ENCODE measurements at places on chromosomes 6 and 20.

DNA sequence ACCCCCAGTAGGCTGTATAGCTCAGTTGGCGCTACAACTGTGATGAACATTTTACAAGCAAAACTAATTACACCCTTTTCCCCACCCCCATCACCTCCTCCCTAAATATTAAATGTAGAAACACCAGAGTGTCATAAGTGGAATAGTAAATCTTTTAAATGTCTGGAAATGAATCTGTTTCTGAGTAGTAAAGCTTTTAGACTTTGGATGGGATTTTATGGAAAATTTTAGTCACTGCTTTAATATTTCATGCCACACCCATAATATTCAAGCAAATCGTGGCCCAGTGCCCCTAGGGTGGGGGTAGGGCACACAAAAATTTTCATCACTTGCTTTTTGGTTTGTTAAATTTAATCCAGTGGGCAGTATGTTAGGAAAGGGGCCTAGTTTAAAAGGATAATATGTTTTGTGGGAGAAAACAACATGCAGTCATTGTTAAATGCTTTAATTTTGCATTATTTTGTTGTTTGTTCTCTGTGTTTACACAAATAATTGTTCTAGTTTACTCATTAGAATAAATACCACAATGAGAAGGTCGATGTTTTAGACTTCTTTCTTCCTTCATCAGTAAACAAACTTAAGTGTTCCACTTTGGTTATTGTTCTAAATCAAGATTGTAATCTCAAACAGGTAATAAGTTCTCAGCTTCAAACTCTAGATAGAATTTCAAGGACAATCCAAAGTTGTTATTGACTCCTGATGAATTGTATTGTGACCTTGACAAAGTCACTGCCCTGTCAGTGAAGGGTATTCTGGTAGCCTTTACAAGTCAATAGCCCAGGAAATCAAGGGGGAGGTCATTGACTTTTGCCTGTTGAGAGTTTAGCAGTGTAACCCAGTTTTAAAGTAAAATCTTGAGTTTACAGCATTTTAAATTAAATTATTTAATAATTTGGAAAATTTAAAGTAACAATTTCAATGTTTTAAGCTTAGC lies 79.2 kb downstream of the CBFA2T2 start:
- no peak for DNase-seq

- DNase-seq = no peak
These were observed 175.6 kb downstream of the DTNBP1 start for GRCh38 chr6:15487262-15487661.

GRCh38 chr6:14985366-14985765 lies 260.5 kb upstream of the JARID2 start:
- DNase-seq = no peak

GRCh38 chr6:168078943-168079405 lies at the start of gene FRMD1:
Gene FRMD1, minus strand, starts transcription at chr6:168079212. Its CDS starts 118 bp downstream, at chr6:168079094.
- DNase-seq = no peak

- DNase-seq = no peak
These were observed 119.4 kb upstream of the AGPAT4 start for GRCh38 chr6:161393292-161393691.

GRCh38 chr6:83685481-83685880 lies 23.4 kb downstream of the SNAP91 start:
- DNase-seq = no peak

DNA sequence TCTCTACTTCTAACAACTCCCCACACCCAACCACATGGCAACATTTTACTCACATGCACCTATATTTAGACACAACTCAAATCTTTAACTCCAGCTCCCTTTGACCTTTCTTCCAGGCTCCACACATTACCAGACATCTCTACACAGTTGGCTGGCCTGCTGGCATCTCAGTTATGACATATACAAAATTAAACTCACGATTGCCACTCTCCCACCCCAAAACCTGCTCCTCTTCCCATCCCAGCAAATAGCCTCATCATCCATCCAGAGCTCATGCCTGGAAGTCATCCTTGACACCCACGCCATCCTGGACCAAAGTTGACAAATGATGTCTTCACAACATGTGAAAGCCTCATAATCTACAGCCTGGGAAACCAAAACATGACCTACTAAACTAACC lies 176.6 kb downstream of the PKHD1 start:
- DNase-seq = no peak

DNA sequence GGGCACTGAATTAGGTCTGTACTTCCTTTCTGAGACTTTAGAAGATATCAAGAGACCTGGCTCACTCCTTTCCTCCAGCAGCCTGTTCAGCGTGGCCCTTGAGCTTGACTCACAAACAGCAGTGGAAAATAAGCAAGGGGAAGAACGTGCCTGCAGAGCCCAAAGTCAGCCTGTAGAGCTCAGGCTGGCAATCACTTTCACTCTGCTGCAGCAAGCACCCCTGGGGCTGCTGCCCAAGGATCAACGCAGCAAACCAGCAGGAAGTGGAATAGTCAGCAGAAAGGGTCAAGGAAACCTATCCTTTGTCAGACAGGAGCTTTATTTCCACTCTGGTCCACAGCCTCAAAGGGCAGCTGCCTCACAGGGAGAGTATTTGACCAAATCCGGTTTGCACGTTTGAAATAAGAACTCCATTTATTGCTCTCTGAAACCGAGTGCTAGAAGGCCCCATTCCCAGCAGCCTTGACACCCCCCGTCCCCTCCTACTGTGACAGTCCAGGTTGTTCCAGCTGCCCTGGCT lies 77.4 kb downstream of the PRDM1 start:
- DNase-seq = peak; percentile 56

GRCh38 chr6:140872885-140873284 lies 1259.8 kb upstream of the GJE1 start:
- DNase-seq = no peak

DNA sequence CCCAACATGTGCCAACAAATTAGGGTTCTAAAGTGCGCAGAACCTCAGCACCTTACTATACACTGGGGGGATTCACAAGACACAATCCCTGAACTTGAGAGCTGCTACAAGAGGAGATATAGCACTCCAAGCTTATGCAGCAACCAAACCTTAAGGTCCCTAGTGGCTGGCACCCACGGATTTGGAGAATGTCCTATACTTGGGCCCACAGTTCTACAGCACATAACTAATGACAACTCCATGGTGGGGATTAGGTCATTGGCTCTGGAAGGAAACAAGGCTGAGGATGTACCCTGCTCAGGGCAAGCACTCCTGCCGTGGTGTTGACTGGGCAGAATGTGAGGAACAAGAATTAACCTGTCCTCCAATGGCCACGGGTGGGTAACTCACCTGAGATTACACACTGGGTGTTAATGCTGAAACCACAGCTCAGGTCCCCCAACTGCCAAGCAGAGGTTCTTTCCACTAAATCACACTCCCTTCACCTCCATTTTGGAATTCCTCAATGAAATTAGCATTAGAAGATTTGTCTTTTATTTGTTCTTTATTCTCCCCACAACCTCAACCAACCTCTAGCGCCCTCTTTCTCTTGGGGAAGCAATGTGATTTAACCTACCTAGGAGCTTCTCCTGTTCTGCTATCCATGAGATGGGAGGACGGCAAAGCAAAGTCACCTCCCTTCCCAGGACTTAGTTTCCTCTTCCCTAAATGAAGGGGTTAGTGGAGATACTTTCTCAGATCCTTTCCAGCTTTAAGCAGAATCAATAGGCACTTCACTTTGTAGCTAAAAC lies 32.0 kb downstream of the TRERF1 start:
- no peak for DNase-seq

- DNase-seq = no peak
These were observed 414.3 kb downstream of the KIF16B start for GRCh38 chr20:16158976-16159286.

DNA sequence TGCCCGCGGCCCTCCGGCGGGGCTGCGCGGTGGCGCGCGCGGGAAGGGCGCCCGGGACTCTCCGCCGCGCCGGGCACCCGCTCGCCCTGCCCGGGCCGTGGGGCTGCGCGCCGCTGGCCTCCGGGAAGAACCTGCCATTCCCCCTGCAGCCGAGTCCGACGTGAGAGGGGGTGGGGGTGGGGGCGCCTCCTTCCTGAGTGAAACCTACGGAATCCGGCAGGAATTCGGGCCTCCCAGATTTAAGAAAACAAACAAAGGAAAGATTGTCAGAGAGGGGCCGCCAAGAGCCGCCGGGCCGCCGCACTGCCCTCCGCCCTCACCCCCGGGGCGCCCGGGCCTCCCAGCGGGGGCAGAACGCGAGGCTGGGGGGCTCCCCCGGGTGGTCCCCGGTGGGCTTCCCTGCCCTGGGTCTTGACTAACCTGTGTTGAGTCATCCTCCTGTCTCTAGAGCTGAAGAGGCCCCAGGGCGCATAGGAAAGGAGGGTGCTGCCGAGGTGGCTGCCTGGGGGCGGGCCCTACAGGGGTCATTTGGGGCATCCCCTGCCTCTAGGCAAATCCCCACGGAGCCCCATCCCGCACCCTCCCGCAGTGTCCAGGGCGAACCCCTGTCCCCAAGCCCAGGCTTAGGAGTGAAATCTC lies 42.2 kb upstream of the FOXP4 start:
- DNase-seq = peak; percentile 46

GRCh38 chr6:113482771-113483170 lies 374.4 kb upstream of the MARCKS start:
- no peak for DNase-seq

All from stimulated activated CD8-positive, alpha-beta memory T cell treated with anti-CD3 and anti-CD28 coated beads, Interleukin-4, amount 100 ng/mL, for 48 hours (primary cell).